ENCODE measurements at places on chromosomes 2 and 18.
A peak's percentile ranks its signal among the peaks of the same experiment; 100 is the strongest.

- DNase-seq: no peak
These were observed 9.0 kb downstream of the SP140L start for GRCh38 chr2:230335864-230336506.

- peak; percentile 4 for DNase-seq
These were observed 480.9 kb downstream of the TSN start for GRCh38 chr2:122236152-122236874.

DNA sequence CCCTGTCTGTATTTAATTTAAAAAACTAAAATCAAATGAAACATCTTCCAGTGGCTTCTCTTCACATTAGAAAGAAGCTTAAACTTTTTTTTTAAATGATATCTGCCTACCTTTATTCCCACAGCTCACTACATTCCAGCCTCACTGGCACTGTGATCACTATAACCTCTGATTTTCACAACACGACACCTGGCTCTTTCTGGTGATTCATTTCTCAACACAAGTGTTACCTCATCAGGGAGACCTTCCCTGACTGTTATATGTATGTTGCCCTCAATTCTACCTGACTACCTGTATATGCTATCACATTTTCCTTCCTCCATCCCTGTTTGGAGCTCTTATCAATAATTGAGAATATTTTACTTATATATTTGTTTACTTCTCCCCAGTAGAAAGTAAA is 76.6 kb downstream of the BAZ2B start:
- no peak for DNase-seq

- DNase-seq: peak; percentile 10
These were observed 48.2 kb upstream of the LGALSL start for GRCh38 chr2:64405581-64406406.

DNA sequence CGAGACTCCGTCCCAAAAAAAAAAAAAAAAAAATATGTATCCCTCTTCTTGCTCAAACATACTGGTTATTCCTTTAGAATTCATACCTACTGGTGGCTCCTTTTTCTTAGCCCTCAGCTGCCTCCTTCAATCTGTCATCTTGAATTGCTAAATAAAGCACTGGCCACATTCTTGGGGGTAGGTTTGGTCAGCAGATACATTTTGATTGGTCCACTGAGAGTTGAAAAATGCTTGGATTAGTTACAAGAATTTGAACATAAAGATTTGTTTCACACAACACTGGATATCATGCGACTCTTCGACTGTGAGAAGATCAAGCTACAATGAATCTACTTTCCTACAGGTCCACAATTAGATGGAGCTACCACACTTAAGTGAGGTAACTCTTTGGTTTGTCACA is 906.1 kb upstream of the SLC39A10 start:
- DNase-seq: peak; percentile 0

GRCh38 chr2:202116691-202117090 is 43.6 kb downstream of the KIAA2012 start:
- no peak for DNase-seq

DNA sequence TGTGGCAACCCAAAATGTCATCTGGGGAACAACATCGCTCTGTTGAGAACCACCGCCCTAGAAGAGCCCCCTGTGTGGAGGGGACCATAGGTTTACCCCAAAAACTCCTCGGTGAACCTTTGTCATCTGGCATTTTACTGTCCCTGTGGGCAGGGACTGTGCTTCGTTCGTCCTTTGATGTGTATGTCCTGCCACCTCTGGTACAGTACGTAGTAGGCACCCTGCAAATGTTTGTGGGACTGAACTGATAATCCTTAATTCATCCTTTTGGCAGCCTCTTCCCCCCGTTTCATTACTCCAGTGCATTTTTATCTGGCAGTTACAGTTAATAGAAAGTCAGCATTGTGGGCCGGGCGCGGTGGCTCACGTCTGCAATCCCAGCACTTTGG is 728 bp downstream of the NAPG start:
- DNase-seq: no peak

GRCh38 chr2:30038419-30038818 is 108.4 kb upstream of the YPEL5 start:
- DNase-seq: no peak

GRCh38 chr2:203867561-203868200 is at the start of gene CTLA4:
Gene CTLA4 (plus strand): TSS chr2:203867771. CDS start chr2:203867943, 172 bp downstream.
- DNase-seq: no peak

DNA sequence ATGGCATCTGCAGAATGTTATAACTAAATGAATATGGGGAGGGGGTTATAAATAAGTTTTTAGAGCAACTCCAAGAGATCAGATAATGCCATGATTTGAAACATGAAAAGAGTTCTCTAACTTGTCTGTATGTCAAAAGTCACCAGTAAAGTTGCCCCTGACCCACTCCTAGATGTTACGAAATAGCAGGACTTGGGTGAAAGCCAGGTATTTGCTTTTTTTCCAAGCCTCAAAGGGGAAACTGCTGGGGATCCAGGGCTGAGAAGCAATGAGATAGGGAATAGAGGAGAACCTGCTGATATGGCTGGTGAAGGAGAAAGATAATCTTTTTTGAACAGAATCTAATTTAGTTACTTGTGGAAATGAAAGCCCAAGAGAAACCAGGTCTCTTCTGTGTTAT is 191.5 kb upstream of the CDH20 start:
- no peak for DNase-seq

- peak; percentile 72 for DNase-seq
These were observed 121.4 kb upstream of the CCDC195 start for GRCh38 chr2:224837558-224837957.

DNA sequence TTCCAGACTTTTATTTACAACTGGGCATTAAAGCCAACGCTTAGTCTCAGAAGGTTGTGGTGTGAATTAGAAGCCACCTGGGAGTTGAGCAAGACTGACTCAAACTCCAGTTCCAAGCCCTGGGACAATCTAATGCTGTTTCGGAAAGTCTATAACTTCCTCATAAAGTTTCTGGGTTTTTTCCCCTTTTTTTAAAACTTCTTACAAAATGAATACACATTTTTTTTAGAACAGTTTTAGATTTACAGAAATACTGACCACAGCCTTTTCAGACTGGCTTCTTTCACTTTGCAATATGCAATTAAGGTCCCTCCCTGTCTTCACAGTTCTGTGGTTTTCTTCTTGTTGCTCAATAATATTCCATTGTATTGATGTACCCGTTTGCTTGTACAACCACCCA is 115.9 kb upstream of the TWIST2 start:
- DNase-seq: no peak

DNA sequence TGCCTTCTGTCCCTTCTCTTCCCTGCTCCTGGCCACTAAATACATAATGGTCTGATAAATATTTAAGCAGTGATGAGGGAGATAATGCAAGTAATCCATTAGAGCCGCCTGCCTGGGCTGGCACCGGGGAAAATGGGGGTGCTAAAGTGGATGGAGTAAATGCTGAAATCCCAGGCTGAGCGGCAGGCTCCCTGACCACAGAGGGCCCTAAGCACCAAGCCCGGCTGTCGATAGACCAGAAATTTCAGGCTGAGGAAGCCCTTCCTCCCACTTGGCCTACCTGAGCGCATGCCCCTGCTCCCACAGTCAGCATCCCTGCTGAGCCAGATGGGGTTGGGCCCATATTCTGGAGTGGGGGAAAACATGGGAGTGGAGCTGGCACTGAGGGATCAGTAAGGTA is 197.5 kb upstream of the SKOR2 start:
- DNase-seq: no peak

GRCh38 chr2:64487256-64488049 is 33.5 kb downstream of the LGALSL start:
- DNase-seq: no peak

GRCh38 chr18:25279961-25280360 is 72.0 kb downstream of the ZNF521 start:
- no peak for DNase-seq

DNA sequence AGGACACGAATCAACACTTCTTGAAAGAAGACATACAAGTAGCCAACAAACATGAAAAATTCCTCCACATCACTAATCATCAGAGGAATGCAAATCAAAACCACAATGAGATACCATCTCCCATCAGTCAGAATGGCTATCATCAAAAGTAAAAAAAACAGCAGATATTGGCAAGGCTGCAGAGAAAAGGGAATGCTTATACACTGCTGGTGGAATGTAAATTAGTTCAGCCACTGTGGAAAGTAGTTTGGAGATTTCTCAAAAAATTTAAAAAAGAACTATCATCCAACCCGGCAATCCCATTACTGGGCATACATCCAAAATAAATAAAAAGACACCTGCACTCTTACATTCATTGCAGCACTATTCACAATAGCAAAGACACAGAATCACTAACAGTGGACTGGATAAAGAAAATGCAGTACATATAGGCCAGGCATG is 78.7 kb downstream of the GRB14 start:
- peak; percentile 49 for DNase-seq

DNA sequence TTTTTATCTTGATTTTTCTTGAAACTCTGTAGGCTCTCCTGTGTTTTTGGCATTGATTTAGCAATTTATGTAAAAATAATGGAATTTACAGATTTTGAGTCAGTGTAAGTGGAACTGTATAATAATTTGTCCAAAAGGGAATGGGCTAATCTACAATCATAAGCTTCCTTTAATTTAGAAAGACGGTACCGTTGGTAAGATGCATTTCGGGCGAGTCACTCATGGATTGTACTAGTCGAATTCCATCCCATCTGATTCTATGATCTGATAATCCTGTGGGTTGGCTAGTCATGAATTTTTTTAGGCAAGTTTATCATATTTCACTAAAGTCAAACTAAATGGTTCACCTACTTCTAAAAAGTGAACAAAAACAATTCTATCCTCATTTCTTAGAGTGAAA is 133.4 kb downstream of the ZNF407 start:
- peak; percentile 45 for DNase-seq

DNA sequence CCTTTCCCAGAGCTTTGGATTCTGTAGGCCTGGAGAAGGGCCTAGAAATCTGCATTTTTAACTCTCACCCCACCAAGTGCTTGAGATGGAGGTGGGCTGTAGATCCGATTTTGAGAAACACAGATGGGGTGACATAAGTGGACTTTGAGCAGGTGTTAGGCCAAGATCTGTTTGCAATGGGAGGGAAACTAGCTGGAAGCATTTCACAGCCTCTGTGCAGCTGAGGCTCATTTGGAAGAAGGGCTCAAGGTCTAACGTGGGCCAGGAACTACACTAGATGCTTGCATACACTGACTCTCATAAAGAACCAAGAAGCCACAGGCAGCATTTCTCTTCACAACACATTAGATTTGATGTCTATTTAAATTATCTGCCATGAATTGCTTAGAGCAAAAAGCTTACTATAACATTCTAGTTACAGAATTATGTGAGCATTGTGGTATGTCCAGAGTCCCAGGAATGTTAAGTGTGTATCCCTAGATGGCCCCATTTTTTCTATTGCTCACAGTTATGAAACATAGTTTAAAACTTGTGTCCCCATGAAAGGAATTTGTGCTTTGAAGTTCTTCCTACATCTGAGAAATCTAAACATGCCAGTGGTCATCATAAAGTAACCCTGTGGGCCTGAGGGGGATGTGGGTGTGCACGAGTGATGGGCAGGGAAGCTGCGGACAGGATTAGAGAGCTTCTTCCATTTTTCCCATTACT is 77.2 kb downstream of the CD28 start:
- DNase-seq: peak; percentile 97

GRCh38 chr18:45267622-45268021 is 347.7 kb upstream of the SLC14A2 start:
- no peak for DNase-seq

DNA sequence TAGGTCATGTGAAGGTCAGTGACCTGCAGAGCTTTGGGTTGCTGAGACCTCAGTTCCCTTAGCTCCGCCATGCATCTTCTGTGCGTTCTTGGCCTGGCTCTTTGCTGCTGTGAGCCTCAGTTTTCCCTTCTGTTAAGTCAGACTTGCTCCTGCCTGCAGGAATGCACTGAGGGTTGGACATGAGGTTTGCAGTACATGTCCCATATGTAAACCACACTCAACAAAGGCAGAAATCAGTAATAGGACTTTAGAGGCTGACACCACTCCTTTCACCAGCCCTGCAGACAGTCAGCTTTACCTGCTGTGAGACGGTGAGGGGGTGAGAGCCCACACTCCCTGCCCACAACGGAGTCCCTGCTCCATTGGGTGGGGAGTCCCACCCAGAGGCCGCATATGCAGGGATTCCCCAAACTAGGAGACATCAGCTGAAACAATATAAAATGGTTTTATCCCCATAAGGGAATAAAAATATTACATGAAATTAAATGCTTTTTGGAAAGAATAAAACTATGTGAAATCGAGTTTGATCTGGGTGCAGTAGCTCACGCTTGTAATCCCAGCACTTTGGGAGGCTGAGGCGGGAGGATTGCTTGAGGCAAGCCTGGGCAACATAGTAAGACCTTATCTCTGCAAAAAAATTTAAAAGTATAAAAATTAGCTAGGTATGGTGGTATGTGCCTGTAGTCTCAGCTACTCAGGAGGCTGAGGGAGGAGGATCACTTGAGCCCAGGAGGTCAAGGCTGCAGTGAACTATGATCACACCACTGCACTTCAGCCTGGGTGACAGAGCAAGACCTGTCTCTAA is 55.1 kb downstream of the MYO7B start:
- DNase-seq: no peak

DNA sequence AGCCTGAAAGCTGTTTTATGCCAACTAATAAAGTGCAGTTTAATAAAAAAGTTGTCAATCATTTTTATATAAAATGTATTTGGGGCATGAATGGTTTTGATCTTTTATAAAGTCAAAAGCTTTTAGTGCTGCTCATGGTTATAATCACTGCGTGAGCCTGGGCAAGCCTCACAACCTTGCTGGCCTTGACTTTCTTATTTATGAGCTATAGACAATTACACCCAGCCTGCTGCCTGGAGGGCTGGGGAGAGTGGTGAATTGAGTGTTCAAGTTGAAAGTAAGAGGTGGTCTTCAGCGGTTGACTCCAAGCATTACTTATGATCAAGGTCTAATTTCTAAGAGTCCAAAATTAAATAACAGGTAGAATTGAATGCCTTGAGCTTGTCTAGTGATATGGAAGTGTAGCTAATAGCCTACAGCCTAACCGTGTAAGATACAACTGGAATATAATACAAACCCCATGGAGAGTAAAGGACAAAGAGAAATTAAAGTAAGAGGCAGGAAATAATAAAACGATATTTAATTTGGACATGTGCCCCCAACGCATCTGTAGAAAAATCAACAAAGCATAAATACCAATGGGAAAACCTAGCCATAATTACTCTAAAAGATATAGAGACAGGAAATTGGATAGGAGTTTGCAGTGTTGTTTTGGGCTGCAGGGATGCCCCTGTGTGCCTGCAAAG is 106.0 kb upstream of the CYP1B1 start:
- DNase-seq: no peak

GRCh38 chr2:174009488-174010223 is 44.5 kb upstream of the SP3 start:
- no peak for DNase-seq

DNA sequence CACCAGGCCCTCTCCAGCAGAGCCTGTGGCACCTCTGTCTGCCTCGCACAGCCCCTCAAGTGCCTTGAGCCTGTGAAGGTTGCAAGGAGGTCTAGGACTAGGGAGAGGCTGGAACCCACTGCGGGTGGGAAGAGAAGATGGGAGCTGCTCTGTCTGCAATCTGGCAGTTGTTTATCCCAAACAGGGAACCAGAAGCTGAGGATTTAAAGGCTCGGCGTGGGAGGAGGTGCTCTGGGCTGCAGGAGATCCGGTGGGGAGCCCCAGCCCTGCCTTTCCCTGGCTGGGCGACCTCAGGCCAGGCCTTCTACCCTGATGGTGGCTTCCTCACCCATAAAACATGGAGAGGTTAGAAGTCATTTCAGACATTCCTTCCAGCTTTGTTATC is 174.1 kb downstream of the SMAD7 start:
- DNase-seq: no peak

All from AG04449 (cell line).